ENCODE measurements at places on chromosomes 2 and 18.

- no peak for DNase-seq
Observed at GRCh38 chr2:33205693-33206434, 259.1 kb downstream of the LTBP1 start.

- no peak for DNase-seq
Observed at GRCh38 chr2:22290302-22290701, 1094.7 kb upstream of the KLHL29 start.

- no peak for DNase-seq
Observed at GRCh38 chr2:1804865-1805264, 60.5 kb upstream of the PXDN start.

DNA sequence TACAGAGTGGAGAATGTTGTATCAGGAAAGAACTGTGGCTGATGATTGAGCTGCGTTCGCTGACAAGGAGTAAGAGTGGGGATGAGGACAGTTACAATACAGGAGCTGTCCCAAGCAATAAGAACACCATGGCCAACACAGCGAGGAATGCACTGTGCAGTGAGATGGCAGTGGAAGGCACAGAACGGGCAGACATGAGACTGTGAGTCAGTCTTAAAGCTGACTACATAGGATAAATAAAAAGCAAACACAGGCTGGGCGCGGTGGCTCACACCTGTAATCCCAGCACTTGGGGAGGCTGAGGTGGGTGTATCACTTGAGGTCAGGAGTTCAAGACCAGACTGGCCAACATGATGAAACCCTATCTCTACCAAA, 89.8 kb downstream of the CABYR start:
- DNase-seq: no peak

- peak; percentile 87 for DNase-seq
Observed at GRCh38 chr2:201071479-201072200, at the start of the genes HYCC2 and NDUFB3. TSS of gene HYCC2 (minus strand) at chr2:201071671. CDS start at chr2:201024009, 47,662 bp downstream. TSS of gene NDUFB3 (plus strand) at chr2:201072001. CDS start at chr2:201078883, 6,882 bp downstream.

GRCh38 chr18:66510357-66511045, 93.4 kb downstream of the CDH19 start:
- no peak for DNase-seq

GRCh38 chr2:75142081-75142480, 57.2 kb downstream of the TACR1 start:
- DNase-seq: no peak

- no peak for DNase-seq
Observed at GRCh38 chr2:168526641-168527040, 70.6 kb downstream of the CERS6 start.

- peak; percentile 32 for DNase-seq
Observed at GRCh38 chr2:75627902-75628504, 18.6 kb upstream of the MRPL19 start.

DNA sequence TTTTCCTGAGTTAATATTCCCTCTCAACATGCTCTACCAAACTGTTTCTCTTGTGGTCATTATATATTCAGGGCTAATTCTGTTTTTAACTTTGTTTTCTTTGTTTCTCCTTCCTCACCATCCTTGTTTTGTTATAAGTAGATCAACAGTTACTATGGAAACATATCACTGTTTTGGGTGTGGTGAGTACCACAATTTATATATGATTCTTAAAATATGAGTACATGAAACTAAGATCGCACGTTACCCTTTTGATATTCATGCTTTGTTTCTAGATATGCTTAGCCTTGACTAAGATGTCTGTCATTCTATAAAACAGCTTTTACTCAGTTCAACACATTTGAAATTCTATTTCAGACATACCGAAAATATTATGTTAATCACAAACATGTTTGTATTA, 232.3 kb upstream of the ITGA4 start:
- DNase-seq: no peak

- peak; percentile 10 for DNase-seq
Observed at GRCh38 chr2:94956797-94957391, 68.6 kb upstream of the MAL start.

GRCh38 chr2:84963692-84964405, 7.1 kb upstream of the KCMF1 start:
- DNase-seq: no peak

DNA sequence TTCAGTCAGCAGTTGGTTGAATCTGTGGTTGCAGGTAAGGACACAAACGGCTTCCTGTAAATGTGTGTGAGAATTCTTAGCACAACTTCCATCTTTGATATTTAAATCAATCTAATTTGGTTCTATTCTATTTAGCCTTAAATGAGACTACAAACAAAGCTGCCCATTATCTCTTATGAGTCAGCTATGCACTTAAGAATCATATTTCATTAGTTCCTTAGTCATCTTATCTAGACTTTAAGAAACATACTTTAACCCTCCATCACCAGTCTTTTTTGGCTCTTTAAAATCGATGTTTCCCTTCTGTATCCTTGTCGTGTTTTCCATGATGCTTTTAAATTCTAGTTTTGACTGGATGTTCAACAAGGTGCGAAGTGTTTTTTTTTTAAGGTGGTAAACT, 114.4 kb upstream of the TMEM200C start:
- no peak for DNase-seq

GRCh38 chr18:63677500-63678225, 16.0 kb upstream of the SERPINB3 start:
- DNase-seq: no peak
